T follicular helper cell (primary cell): ENCODE measurements at places on chromosomes 11 and 22.

- no peak for DNase-seq
Observed at GRCh38 chr22:44266796-44267760, 45.7 kb downstream of the SHISAL1 start.

- no peak for DNase-seq
Observed at GRCh38 chr11:68374531-68374930, 62.1 kb downstream of the LRP5 start.

DNA sequence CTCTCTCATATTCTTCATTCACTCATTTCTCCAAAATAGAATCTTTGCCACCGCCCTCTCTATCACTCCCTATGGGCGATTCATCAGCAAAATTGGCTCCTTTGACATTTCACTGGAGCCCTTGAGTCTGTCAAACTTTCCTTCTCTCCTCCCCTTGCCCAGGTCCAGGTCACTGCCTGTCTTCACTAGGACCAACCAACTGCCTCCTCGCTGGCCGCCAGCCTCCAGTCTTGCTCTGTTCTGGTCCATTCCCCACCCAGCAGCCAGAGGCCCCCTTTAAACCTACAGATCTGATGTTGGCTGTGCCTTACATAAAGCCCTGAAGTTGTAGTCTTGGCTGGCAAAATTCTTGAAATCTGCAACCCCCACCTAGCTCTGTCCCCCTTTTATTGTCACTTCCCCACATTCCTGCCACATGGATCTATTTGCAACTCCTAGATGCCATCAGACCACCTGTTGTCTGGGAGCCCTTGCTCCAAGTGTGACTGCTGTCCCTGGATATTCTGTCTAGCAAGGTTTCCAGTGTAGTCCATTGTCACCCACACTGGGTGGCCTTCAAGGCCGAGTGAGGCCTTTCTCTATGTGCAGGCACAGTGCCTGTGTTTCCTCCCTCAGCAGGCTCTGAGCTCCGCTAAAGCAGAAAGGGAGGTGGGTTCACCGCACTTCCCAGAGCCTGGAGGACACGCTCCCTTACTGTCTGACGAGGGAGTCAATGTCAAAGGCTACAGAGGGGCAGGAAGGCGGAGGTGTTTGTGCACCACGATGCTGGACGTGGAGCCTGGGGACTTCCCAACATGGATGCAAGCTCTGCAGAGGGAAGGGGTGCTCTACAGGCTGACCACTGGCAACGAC lies 25.5 kb downstream of the MYEOV start:
- no peak for DNase-seq

DNA sequence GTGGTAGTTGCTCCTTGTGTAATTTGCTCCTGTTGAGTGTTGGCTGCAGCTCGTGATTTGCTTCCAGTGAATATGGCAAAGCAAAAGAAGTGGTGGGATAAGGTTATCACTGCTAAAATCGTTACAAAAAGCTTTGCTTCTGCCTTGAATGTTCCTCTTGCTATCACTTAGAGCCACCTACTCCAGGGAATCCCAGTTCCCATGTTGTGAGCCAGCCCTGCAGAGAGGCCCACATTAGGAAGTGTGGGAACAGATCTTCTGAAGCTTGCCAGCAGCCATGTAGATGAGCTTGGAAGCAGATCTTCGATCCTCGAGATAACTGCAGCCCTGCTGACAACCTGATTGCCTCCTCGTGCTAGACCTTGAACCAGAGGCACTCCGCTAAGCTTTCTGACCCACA lies 71.0 kb downstream of the SPECC1L start:
- DNase-seq, result no peak

GRCh38 chr11:131592734-131593133 lies 222.3 kb downstream of the NTM start:
- DNase-seq, result no peak

- DNase-seq, result no peak
Observed at GRCh38 chr22:35191412-35191811, 65.9 kb upstream of the HMGXB4 start.

DNA sequence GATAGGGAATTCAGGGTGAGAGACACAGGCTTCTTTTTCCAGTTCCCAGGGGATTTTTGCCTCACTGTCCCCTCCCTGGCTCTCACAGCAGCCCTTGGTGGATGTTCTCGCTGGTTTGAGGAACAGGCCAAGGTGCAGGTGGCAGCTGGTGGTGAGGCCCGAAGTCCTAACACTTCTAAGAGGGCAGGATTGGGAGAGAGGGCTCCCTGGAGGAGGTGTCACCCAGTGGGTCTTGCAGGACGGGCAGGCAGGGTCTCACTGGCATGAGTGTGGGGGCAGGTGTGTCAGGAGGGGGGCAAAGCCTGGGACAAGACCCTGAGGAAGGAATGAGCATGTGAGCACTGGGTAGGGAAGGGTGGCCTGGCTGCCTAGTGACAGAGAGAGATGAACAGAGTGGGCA lies 9.2 kb downstream of the ADORA2A start:
- no peak for DNase-seq

GRCh38 chr22:31828739-31829138 lies 74.9 kb downstream of the DEPDC5 start:
- DNase-seq, result no peak

DNA sequence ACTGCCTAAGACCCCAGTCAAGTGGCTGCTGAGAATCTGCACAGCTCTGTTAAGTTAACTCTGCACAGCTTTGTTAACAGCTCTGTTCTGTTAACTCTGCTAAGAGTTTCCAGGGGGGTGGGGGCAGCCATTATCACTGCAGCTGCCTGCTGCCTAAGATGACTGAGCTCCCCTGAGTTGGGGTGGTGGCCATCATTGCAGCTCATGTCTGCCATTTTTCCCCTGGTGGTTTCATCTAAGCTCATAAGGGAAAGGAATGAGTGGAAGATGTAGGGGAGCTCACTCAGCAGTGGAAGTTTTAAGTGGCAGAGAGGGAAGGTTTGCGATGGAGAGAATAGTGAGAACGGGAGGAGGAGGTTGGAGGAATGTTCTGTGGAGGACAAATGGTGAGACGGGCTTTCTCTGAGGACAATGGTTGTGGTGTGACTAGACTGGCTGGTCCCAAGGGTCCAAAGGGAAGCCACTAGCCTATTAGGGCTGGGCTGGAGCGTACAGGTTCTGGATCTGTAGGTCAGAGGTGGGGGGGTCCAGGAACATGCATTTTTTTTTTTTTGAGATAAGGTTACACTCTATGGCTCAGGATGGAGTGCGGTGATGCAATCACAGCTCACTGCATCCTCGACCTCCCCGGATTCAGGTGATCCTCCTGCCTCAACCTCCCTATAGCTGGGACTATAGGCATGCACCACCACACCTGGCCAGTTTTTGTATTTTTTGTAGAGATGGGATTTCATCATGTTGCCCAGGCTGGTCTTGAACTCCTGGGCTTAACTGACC lies 13.5 kb upstream of the PLET1 start:
- no peak for DNase-seq
